Activated CD4-positive, alpha-beta memory T cell treated with anti-CD3 and anti-CD28 coated beads, Interleukin-2, amount 10 ng/mL, durations not matched to agents 7 days and 5 days (primary cell): ENCODE measurements at places on chromosomes 2 and 18.

DNA sequence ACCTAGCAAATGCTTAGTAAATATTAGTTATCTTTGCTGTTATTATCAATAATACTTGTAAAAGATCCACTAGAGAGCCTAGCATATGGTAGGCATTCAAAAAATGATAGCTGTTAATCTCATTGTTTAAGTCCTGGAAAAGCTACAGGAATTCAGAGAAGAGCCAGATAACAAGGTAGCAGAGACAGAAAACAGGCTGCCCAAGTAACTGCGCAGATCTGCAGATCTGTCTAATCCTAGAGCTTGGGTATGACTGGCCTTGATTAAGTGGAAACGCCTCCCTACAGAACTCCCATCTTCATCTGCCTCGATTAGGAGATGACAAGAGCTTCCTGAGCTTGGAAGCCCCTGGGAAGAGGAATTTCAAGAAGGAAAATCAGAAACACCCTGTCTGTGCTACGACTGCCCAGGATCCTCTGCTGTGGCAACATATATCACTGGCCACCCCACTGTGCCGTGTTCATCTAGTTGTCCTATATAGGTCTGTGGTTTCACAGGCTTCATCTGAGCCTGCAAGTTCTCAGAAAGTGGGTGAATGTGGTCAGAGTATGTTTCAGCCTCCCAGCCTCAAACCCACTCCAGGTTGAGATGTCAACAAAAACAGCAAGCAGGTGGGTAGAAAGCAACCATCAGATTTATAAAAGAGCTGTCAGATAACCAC, 151.5 kb upstream of the PKDCC start:
- peak; percentile 69 for DNase-seq

- no peak for DNase-seq
Measured at GRCh38 chr18:60189856-60190255, 182.7 kb downstream of the MC4R start.

GRCh38 chr2:150620855-150621254, 133.4 kb upstream of the RND3 start:
- no peak for DNase-seq

- no peak for DNase-seq
Measured at GRCh38 chr2:37976411-37976810, 51.3 kb downstream of the RMDN2 start.

DNA sequence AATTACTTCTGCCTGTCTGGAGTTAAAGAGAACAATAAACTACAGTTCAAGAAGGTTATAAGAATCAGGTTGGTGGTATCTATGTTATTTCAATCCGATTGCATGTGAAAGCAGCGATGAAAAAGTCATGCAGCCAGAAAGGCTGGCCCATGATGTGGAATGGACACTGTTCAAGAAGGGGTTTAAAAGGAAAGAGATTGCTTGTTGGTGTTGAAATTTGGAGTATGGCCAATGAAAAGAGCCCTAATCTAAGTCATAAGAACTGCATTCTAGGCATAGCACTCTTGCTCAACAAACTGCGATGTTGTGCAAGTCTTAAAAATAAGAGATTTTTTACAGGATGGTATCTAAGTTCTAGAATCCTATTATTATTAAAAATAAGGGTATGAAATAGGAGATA, 61.3 kb downstream of the EFEMP1 start:
- DNase-seq = no peak

DNA sequence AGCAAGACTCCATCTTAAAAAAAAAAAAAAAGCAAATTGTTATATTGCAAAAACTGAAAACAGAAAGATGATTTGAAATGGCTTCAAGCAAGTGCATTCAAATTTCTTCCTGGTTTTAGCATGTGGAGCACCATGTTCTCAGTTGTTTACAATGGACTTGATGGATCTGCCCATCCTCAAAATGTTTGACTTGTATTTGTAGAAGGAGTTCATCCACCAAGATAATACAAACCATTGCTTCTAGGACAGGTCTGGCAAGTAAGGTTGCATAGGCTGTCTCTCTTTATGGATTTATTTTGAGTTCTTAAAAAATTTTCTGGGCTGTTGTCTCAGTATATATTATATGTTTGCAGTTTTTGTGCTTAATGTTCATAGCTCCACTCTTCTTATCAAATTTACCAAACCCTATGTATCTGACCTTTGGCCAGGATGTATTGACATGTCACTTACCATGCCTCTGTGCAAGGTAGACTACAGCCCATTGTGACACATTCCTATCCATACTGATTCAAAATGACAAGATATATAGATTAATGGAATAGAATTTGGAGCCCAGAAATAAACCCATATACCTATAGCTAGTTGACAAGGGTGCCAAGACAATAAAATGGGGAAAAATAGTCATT, 21.7 kb upstream of the ZCCHC2 start:
- no peak for DNase-seq

GRCh38 chr2:96940001-96940615, 46.3 kb downstream of the FAM178B start:
- no peak for DNase-seq

DNA sequence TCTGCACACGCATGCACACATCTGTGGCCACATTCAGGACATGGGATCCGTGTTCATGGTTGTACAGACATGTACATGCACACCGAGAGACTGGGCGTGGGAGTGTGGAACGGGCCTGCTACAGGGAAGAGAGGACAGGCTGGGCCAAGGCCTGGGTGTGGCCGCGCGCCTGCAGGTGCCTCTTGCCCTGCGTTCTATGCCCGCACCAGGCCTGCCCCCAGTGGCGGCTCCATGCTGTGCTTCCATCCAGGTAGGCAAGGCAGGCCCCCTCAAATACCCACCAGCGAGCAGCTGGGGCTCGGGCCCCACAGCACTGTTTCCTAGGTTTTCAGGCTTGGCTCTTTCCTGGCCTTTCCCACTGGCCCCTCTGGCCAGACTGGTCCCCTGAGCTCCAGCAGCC, 15.5 kb upstream of the PTMA start:
- DNase-seq = no peak

GRCh38 chr2:24175631-24176187, 856 bp downstream of the FAM228A start:
- no peak for DNase-seq

- DNase-seq = no peak
Measured at GRCh38 chr2:81247648-81248047, 943.1 kb upstream of the LRRTM1 start.

GRCh38 chr2:52805901-52806410, 961.6 kb upstream of the CHAC2 start:
- DNase-seq = no peak

DNA sequence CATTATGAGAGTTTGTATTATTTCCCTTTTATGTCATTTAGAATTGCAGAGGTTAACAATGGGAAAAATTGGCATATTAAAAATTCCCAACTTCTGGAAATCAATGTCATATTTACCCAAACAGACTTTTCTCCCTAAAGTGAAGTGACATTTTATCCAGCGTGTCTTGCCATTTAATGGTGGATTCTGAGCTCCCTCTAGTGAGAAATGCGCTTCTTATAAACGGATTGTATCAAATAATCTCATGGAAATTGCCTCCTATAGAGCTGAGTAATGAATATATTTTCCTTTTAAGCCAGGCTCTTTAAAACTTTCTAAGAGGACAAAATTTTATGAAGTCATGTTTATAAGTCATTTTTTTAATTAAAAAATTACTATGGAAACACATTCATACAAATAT, 5.7 kb upstream of the GCFC2 start:
- DNase-seq = no peak

DNA sequence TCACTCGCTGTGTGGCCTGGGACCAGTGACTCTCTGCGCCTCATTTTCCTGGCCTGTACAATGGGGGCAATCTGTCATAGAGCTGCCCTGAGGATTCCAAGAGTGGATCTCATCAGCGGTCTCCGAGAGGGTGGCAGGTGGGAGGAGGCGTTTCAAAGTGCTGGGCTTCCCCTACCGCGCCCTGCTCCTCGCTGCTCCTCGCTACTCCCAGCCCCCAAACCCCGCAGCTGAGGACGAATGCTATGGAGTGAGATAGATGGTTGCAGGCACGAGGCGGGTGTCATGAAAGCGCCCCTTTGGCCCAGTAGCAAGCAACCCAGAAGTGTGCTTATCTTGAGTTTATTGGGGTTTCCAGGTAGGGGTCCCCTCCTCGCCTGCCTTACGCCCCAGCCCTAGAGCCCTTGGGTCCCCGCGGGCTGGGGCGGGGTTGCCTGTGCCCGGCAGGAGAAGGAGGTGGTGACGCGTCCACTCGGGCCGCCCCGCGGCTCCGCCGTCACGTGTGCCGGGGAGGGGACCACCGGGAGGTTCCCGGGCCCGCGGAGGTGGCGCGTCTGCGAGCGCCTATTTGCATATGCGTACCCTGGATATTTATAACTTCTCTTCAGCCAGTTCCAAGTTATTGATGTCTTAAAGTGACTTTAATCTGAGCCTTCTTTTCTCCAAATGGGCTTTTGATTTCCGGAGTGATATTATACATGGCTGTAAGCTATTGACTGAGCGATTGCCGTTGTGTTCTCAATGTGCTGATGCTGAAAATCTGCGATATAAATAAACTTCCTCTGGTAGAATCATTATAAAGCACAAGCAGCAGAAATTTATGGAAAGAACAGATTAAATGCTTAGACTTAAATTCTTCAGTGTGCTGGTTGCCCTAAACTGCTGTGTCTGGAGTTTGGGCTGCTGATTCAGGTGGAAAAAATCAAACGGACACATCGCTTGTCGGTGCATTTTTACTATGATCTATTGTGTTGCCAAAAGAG, 263.7 kb downstream of the ATAD2B start:
- DNase-seq = no peak

DNA sequence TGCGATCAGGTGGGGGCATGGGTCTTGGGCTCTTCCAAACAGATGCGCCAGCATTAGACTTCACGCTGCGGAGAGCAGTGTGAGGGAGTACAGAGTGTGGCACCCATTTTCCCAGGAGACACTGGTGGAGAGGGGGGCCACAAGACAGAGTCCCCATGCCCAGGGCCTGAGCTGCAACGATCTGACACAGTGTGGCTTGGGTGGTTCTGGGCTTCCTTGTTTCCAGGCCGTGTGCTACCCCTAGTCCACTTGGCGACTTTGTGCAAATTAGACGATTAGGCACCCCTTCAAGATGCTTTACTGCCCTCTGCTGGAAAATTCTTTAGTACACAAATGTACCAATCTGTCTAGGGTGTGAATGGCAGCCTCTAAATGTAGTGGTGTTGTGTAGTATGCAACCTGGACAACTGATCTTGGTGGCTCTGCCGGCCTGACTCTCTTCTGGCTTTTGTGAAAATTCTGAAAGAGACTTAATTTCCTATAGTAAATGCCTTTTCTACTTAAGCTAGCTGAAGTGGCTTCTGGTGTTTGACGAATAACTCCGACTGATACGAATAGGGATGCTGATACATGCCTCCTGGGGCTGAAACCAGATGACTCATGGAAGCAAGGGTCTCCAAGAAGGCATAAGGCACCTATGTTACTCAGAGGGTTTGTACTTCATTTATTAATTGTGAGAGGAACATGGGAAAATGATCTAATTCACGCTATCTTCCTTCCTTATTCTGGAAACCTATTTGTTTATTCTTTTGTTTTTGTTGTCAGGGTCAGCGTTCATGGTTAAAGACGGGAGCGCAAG, 92.3 kb upstream of the SMAD2 start:
- DNase-seq = peak; percentile 20

DNA sequence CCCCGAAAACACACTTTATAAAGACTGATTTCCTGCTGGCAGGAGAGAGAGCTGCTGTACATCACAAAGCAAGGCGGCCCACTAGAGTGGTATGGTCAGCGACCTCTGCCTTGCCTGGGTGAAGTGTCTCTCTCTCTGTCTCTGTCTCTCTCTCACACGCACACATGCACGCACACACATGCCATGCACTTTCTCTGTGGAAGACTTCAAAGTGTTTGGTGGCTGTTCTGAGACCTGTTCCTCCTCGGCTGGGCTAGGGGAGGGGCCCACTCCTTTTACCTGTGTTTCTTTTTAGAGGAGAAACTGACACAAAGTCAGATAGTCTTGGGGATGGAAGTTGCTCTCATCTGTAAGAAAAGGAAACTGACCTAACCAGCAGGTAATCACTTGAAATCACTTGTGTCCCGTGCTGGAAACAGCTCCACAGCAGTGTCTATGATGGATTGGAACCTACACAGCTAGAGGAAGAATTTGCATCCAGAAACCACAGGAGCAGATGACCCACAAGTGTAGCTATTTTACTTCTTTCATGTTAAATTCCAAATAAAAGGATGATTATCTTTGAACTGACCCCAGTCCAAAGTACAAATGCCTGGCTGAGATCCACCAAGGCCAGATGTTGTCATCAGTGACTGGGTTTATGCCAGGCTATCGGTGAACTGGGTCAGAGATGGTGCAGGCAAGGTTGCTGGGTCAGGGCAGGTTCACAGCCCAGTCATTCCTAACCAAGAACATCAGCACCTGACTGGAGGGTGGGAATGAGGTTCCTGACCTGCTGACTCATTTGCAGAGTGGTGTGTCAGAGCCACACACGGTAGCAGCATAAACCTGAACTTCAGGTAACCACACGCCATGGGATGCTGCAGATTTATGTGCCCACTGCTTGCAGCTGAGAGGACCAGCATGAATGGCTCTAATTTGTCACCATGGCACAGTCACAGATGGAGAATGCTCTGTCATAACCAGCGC, 63.0 kb downstream of the NPAS2 start:
- no peak for DNase-seq

DNA sequence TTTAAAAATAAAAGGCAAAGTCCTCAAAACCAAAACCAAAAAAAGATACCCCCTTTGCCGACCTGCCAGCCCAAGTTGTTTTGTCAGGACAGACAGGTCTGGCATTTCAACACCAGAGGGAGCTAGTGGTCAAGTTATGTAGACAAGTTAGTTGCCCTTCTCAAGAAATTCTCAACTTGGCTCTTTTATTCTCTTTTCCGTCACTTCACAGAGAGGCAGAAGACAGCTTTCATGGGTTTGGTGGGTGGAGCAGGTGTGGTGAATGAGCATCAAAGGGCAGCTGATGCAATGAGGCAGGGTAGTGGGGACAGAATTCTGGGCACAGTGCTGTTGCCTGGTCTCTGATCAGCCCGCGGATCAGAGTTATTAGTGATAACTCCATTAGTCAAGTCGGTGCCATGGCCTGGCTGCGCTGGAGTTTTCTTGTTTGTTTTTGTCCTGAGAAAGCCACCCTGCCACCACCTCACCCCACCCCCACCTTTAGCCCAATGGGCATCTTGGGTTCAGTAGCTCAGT, 303.7 kb upstream of the EPAS1 start:
- peak; percentile 66 for DNase-seq

- no peak for DNase-seq
Measured at GRCh38 chr18:58132595-58133261, 88.7 kb downstream of the NEDD4L start.

- no peak for DNase-seq
Measured at GRCh38 chr2:200975672-200976071, 12.2 kb upstream of the ORC2 start.

- DNase-seq = no peak
Measured at GRCh38 chr18:67514465-67514864, 2.1 kb downstream of the DSEL start.

DNA sequence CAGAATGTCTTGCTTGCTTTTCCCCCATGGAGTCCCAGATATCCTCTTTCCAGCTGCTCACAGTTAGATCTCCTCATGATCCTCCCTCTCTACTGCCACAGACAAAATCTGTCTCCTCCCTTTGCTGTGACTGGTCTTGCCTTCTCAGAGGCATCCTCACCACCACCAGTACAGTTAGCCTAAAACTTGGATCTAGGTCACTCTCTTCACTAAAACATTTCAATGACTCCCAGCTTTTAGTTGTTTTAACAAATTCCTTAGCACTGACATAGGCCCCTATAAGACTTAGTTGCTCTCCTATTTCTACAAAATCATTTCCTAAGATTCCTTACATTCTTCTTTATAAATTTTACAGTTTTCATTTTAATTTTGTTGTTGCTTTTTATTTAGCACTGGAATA, 734.2 kb upstream of the CHAC2 start:
- DNase-seq = no peak
